Stimulated activated CD4-positive, alpha-beta T cell treated with anti-CD3 and anti-CD28 coated beads, Interleukin-1b, Interleukin-23, amount 100 ng/mL, for 1 hour (primary cell): ENCODE measurements at places on chromosomes 7 and 10.
A peak's percentile ranks its signal among the peaks of the same experiment; 100 is the strongest.

DNA sequence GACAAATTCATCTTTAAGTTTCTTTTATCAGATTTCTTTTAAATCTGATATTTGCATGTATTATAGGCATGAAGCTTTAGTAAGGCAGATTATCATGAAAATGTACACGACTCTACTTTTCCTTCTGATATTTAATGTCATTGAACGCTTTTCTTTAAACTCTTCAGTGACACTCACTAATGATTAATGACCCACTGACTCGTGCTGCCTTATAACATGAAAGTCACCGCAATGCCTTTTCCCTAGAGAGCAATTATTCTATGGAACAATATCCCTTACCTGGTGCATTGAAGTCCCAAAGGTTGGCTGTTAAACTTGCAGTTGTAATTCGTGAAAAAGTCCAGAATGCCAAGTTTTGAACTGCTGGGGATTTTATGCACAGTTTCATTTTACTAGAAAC lies 33.4 kb upstream of the HGF start:
- DNase-seq = no peak

- no peak for DNase-seq
These were observed 164.0 kb downstream of the NPSR1 start for GRCh38 chr7:34821932-34822558.

DNA sequence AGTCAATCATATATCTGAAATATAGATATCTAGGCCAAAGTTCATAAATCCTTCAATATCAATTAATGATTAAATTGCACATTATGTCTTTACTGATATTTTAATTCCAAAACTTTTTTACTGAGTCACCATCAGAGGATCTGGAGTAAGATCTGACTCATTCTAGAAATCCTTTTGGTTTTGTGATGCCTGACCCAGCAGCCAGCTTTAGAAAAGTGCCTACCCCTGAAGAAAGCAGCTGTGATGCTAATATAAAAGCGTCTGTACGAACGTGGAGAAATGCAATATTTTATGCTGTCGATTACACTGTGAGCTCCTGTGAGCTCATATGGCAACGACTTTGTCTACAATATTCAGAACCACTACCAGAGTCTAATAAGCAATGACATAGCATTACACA lies 142.5 kb upstream of the LRRTM3 start:
- no peak for DNase-seq

DNA sequence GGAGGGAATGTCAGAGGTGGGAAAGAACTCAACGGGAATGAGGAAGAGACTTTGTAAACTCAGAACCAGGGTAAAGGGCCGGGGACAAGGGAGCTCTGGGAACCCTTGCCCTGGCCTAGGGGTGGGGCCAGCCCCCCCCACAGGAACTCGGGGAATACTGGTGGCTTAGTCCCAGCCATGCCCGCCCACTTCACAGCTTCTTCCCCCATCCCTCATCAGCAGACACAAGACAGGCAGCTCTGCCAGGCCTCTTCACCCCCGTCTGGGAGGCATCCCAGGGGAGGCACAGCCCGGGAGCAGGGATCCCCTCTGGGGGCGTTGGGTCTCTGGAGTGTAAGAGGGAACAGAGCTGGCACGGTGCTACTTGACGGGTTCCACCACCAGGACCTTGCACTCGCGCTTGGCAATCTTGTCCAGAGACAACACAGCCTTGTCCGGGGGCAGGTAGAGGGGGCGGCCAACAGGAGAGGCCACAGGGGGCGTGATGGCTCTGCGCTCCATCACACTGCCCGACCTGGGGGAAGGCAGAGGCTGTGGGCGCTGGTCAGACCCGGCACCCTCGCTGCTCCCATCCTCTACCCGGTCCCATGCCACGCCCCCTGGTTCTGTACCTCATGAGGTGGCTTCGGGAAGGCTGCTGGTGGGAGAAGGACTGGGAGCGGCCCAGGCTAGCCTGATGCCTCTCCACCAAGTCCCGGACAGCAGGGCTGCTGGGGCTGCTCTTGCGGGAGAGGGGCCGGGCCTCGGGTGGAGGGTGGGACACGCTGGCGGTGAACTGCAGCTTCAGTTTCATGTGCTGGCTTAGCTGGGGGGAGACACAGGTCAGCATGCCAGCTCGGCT lies 3.7 kb downstream of the TRAPPC14 start:
- no peak for DNase-seq

GRCh38 chr10:125441151-125441550 lies 241.8 kb downstream of the TEX36 start:
- DNase-seq = no peak

DNA sequence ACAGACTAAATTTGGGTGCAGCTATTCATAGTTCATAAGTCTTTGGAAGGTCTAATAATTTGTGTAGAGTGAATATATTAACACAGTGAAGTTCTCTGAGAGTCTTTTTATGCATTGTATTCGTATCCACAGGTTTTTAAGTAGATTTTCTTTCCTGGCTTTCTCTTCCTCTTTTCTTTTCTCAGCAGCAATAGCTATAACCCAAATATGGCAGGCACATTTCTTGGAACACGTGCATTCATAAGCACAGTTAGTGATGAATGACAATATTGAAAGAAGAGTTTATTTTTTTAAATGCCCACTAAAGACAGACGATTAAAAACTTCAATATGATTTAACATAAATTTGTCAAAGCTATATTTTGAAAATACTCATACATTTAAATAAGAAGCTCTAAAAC lies 220.5 kb upstream of the MBL2 start:
- DNase-seq = no peak

GRCh38 chr7:88289564-88290025 lies 17.1 kb downstream of the STEAP4 start:
- no peak for DNase-seq

DNA sequence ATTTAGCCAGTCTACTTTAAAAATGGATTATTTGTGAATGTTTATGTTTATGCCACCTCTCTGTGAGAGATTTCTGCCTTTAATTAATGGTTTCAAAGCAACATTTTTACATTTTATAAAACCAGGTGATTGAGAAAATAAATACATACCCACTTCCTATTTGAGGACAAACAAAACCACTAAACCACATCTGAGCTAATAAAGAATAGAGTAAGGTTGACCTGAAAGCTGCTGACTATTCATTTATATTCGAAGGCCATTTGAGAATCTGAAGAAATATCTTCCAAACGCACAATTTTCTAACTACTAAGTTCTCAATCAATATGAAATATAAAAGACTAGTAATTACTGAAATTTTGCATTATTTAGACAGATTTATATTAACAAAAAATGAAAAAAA lies 705.1 kb downstream of the XPNPEP1 start:
- DNase-seq = no peak

DNA sequence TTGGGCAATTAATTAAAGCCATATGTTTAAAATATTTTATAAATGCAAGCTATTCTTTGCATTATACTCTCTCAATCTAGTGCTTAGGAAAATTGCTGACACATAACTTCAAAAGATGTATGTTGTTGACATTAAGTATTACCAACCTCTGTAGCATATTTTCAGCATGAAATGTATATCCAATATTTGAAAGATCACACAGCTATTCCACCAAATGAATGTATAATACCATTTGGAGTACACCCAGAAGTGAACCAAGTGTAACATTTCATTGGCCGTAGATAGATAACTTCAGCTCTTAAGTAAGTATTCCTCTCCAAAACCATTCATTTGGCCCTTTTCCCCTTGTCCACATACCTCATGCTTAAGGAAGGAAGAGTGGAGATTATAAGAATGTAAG lies 104.6 kb downstream of the HECTD2 start:
- DNase-seq = no peak

GRCh38 chr7:14685167-14685566 lies 217.4 kb downstream of the DGKB start:
- DNase-seq = no peak

- no peak for DNase-seq
These were observed 1.1 kb downstream of the RALA start for GRCh38 chr7:39624442-39624807.

DNA sequence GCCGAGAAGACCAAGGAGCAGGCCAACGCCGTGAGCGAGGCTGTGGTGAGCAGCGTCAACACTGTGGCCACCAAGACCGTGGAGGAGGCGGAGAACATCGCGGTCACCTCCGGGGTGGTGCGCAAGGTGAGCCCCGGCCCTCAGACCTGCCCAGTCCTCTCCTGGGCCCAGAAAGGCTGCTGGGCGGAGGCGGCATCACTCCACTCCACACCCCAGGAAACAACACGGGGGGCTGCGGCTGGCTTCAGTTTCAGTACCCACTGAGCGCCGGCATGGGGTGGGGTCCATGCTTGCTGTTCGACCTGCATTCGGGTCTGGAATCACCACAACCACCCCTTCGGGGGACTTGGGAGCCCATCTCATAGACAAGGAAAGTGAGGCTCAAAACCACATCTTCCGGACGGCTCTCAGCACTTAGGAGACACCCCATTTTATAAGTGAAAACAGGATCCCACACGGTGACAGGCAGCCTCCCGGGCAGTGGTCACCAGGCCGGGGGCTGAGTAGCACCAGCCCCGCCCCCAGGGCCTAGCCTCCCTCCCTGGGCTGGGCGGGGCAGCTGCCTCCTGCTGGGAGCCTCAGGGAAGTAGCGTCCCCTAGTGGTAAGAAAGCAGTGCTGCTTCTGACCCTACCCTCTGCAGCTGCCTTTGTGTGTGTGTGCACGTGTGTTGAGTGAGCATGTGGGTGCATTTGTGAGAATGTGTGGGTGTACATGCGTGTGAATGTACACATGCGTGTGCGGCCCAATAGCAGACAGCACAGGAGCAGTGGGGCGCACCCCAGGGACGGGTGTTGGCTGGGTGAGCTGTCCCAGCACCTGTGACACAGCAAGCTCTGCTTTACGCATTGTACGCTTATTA lies 1.8 kb downstream of the SNCG start:
- DNase-seq = no peak

GRCh38 chr10:11145495-11145855 lies 127.8 kb downstream of the CELF2 start:
- no peak for DNase-seq

- no peak for DNase-seq
These were observed at the start of gene VWDE for GRCh38 chr7:12403287-12404181. Gene VWDE (minus strand): TSS chr7:12403865. CDS start chr7:12403716, 149 bp downstream.

GRCh38 chr10:97590748-97591495 lies 1.4 kb downstream of the C10orf62 start:
- DNase-seq = no peak

- no peak for DNase-seq
These were observed 106.3 kb downstream of the DYNC1I1 start for GRCh38 chr7:95878677-95879076.

GRCh38 chr10:34780818-34781380 lies 34.2 kb downstream of the PARD3 start:
- DNase-seq = no peak

- DNase-seq = no peak
These were observed 270.4 kb upstream of the KLF14 start for GRCh38 chr7:131004371-131004770.

GRCh38 chr10:118734475-118734874 lies 20.3 kb downstream of the CACUL1 start:
- DNase-seq = no peak

GRCh38 chr10:45280113-45280760 lies 35.2 kb downstream of the OR13A1 start:
- no peak for DNase-seq

- no peak for DNase-seq
These were observed 22.2 kb downstream of the FRMPD2 start for GRCh38 chr10:48252354-48252650.

GRCh38 chr10:91162050-91162494 lies 58.4 kb upstream of the PCGF5 start:
- peak; percentile 2 for DNase-seq

- DNase-seq = no peak
These were observed 210.5 kb downstream of the TWIST1 start for GRCh38 chr7:18906901-18907300.

- DNase-seq = no peak
These were observed 3.6 kb downstream of the BLOC1S2 start for GRCh38 chr10:100282907-100283306.

- DNase-seq = no peak
These were observed 41.8 kb upstream of the LRRC18 start for GRCh38 chr10:48981310-48981907.
